ENCODE measurements at places on chromosomes 5 and 9.

DNA sequence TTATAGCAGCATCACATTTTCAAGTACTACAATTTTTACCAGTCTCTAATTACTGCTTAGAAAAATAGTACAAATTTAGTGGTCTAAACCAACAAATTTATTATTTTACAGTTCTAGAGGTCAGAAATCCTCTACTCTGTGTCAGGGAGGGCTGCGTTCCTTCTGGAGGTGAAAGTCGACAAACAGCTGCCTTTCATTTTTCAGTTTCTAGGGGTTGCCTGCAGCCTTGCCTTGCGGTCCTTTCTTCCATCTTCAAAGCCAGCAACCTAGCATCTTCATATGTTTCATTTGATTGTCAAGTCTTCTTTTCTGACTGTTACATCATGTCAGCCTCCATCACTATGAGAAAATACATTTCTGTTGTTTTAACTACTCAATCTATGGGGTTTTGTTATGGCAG lies 1022.1 kb downstream of the CDH18 start:
- DNase-seq, result no peak

- DNase-seq, result no peak
These were observed 592.3 kb downstream of the MAT2B start for GRCh38 chr5:164097749-164098148.

DNA sequence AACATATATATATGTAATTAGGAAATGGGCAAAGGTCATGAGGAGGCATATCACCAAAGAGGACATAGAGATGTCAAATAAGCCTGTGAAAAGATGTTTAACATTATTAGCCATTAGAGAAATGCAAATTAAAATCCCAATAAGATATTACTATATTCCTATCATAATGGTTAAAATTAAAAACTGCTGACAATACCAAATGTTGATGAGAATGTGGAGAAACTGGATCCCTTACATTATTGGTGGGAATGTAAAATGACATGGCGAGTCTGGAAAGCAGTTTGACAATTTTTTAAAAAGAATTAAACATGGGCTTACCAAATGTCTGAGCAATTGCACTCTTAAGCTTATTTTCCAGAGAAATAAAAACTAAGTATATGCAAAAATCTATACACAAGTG lies 1821.6 kb upstream of the C9orf72 start:
- no peak for DNase-seq

GRCh38 chr9:25603106-25603505 lies 75.1 kb downstream of the TUSC1 start:
- no peak for DNase-seq

DNA sequence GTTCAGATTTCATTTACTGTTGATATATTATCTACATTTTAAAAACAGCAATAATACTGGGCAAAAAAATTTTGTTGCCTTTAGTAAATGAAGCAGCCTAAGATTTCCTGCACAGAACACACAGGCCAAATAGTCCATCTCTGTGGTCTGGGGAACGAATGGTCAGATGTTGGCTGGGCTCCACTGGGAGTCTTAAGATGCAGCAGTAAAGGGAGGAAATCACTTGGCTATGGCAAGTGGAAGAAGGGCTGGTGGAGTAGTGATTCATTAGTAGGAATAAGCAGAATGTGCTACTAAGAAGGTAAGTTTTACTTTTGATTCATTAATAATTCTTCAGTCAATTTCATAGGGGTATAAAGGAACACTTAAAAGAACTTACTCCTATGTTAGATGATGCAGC lies 91.1 kb upstream of the ARRDC3 start:
- DNase-seq, result no peak

DNA sequence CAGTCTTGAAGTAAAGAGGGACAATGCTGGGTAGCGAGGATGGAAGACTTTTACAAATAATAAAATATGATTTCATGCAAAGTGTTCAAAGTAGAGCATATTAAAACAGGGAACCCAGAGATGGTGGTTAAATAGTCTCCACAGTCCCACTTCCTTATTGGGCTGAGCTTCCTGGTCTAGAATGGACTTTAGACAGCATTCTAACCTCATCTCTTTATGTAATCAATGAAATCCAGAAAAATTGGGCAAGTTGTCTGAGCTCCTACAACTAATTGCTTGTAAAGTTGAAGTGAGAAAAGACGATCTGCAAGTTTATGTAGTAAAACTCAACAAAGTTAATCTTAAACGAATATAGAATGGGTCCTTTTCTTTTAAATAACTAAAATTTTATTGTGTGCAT lies 328.9 kb downstream of the PJA2 start:
- no peak for DNase-seq

- DNase-seq, result no peak
These were observed 71.3 kb downstream of the GLIS3 start for GRCh38 chr9:4228606-4229005.

DNA sequence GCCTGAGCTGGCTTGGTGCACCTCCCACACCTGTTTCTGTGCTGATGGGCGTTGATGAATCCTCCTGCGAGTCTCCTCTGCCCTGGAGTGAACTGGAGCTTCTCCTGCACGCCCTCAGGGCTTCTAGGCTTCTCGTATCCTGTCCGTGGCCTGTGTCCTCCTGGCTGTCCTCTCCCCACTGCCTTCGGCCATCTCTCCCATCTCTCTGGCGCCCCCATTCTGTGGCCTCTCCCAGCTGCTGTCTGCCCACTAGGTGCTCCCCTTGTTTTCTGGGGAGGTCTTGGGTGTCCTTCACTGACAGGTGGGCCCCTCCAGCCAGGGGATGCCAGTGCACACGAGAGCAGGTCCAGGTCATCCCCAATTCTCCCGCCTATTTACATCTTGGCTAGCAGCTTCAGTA lies 28.8 kb downstream of the AHRR start:
- DNase-seq, result peak; percentile 10

DNA sequence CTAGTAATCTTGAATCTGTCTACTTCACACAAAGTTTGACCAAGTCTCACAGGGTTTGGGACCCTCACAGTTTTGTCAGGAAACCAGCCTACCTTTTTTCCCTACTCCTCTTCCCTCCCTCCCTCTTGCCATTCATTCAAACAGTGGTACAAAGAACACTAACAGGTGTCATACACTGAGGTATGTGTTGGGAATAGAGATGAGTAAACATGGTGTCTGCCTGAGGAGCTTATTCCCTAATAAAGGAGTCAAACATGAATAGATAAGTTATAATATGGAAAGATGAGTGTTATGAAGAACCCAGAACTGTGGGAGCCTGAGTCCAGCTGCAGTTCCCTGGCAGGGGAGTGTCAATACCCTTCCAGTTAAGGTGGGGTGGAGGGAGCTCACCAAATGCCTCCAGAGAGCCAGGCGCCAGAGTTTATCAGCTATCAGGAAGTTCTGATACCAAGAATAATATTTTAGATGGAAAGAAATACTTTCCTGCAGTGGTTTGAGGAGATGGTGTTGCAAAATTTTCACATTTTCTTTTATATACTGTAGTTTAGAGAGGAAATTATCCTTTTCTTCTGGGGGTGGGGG lies 183.4 kb upstream of the NR3C1 start:
- no peak for DNase-seq

GRCh38 chr9:95350266-95350665 lies 32.8 kb upstream of the FANCC start:
- no peak for DNase-seq

- DNase-seq, result no peak
These were observed 93.4 kb downstream of the UNC13B start for GRCh38 chr9:35254984-35255857.

- DNase-seq, result no peak
These were observed 75.5 kb downstream of the RAI14 start for GRCh38 chr5:34731435-34732232.

- no peak for DNase-seq
These were observed 184.0 kb downstream of the ACTL7B start for GRCh38 chr9:108671794-108672193.

GRCh38 chr9:95155220-95155619 lies 162.3 kb downstream of the FANCC start:
- no peak for DNase-seq

DNA sequence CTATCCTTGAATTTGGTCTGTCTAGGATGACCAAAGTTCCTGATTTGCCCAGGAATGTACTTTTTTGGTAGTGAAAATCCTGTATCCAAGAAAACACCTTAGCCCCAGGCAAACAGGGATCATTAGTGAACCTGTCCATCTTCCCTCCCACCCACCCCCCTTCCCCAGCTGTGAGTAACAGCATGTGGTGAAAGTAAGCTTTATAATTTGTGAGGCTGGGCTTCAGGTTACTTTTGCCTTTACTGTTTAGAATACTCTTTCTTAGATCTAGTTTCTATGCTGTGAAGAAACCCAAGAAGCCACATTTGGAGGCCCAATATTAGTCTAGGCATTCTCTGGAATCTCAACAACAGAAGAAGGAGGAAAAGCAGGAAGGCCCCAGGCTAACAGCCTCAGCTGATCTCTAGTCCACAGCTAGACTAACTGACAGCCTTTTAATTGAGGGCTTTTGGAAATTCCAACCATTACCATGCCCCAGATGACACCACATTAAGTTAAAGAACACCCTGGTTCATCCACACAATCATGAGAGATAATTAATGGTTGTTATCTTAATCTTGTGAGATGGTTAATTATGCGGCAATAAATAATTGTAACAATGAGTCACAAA lies 703.0 kb upstream of the NUDT12 start:
- DNase-seq, result peak; percentile 14

- DNase-seq, result no peak
These were observed 152.1 kb downstream of the CRB2 start for GRCh38 chr9:123508048-123508447.

DNA sequence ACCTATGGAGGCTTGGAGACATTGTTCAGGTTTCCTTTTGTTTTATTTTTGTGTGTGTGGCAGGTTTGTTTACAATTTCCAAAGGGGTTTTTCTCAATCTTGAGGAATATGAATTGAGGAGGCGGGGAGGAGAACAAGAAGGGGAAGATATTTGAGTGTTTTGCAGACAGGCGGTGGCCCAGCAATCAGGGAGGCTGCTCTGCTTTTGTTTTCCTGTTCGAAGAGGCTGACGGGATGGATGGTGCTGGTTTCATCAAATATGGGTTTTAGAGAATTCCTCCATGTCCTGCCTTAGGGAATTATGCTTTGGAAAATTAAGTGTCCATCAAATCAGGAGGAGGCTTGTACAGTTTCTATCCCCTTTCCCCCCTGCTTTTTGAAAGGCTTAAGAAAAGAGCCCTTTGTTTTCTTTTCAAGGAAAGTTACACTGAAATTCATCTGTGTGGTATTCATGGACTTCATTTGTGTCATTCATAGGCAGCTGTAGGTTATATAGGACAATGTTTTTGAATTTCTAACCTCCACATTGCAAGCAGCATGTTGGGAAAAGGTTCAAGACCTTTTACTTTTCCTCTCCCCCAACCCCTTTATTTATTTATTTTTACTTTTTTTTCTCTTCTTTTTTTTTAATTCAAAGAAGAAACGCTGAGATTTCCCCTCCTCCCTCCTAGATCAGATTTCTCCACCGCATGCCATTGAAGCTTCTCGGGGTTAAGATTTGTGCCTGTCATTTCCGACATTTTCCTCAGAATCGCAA lies 107.4 kb downstream of the ZNF462 start:
- DNase-seq, result no peak

GRCh38 chr5:8157320-8157822 lies 288.4 kb downstream of the MTRR start:
- no peak for DNase-seq

GRCh38 chr5:54804086-54804485 lies 181.3 kb downstream of the ESM1 start:
- no peak for DNase-seq

DNA sequence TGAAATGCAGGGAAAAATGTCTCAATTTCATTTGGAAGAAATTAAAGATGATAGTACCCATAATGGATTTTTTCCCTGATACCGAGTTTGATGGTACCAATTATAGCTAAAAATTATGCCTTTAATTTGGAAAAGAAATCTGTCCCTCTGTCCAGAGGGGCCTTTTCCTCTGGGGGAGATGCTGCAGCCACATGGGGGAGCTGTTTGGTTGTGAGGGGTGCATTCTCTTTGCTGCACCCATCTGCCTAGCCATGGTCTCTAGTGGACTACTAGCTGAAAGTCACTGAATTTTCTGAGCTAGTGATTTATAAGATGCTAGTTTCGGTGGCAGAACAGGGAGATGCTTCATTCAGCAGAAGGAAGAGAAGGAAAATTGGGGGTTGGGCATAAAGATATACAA lies 9.6 kb downstream of the SEC61B start:
- no peak for DNase-seq

- DNase-seq, result no peak
These were observed 39.5 kb downstream of the TENT4A start for GRCh38 chr5:6752782-6753181.

DNA sequence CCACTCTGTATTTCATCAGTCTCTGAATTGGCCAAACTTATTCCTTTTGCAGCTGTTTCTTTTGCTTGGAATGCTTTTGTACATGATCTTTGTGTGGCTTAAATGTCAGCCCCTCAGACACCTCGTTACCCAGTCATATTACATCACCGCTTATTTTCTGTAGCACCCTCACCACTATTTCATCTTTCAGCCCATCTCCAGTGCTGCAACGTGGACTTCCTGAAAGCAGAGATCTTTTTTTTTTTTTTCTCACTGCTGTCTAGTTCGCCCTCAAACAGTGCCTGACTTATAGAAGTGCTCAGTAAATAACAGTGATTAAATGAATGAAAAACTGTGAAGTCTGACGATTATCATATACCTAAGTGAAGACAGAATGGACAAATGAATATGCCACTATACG lies 835 bp downstream of the SRA1 start:
- no peak for DNase-seq

GRCh38 chr9:117546894-117547678 lies 132.2 kb upstream of the ASTN2 start:
- no peak for DNase-seq

DNA sequence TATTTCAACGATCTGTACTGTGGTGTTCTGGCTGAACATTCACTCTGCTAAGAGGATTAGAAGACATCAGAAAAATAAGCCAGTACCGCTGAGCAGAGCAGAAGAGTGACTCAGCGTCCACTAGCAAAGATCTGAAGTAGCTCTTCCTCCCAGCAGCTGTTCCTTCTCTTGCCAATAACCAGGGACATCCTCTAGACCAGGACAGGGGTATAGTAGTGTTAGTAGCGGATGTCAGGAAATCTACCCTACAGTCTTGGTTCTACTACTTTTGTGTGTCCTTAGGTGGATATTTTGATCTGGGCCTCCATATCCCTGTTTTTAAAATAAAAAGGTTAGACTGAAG lies 103.6 kb downstream of the TSSK1B start:
- no peak for DNase-seq

DNA sequence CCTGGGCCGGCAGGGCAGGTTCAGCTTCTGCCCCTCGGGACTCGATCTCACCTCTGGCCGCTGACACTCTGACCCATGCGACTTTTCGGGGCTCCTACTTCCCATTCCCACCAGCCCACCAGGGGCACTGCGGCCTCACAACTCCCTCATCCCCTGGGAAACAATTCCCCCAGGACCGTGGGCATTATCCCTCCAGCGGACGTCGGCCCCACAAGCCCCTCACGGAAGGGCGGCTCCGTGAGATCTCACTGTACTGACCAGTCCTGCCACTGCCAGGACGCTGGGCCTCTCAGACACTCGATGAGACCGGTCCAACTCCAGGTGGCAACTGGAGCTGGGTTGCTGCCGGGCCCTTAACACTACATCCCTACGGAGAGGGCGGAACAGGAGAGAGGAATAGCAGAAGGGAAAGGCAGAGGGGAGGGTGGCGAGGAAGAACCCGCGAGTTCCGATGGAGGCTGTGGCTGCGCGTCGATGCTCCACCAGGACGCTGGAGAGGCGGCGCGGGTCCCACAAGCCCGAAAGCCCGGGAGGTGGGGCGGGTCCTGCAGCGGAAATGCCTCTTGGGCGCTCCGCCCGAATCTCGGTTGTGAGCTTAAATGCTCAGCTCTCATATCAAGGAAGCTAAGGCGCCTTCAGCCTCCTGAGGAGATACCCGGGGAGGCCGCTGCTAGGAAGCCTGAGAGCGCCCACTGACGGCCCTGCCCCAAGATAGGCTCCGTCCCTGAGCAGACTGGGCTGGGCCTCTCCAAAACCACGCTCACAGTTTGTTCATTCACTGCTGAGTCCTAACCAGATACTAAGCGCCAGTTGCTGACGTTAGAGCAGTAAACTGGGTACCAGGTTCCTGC lies 36.3 kb downstream of the VCP start:
- DNase-seq, result no peak

Data from HEK293T (cell line).